ENCODE measurements at places on chromosomes 5 and 9.
A peak's percentile ranks its signal among the peaks of the same experiment; 100 is the strongest.

- no peak for DNase-seq
- H3K36me3 ChIP-seq: no peaks in the 10 kb centered on the region
- H3K4me3 ChIP-seq: no peak overlapping the region
- H3K27me3 ChIP-seq: peaks cover 29% of the 10 kb centered on the region
- no peak overlapping the region for H3K27ac ChIP-seq
Measured at GRCh38 chr9:96044401-96044800, 168.9 kb downstream of the ERCC6L2 start.

GRCh38 chr5:125484272-125484741 lies 737.9 kb upstream of the ZNF608 start:
- H3K27ac ChIP-seq: peak overlapping the region; percentile 98
- no peaks in the 10 kb centered on the region for H3K36me3 ChIP-seq
- DNase-seq: peak; percentile 84
- H3K27me3 ChIP-seq: no peaks in the 10 kb centered on the region

DNA sequence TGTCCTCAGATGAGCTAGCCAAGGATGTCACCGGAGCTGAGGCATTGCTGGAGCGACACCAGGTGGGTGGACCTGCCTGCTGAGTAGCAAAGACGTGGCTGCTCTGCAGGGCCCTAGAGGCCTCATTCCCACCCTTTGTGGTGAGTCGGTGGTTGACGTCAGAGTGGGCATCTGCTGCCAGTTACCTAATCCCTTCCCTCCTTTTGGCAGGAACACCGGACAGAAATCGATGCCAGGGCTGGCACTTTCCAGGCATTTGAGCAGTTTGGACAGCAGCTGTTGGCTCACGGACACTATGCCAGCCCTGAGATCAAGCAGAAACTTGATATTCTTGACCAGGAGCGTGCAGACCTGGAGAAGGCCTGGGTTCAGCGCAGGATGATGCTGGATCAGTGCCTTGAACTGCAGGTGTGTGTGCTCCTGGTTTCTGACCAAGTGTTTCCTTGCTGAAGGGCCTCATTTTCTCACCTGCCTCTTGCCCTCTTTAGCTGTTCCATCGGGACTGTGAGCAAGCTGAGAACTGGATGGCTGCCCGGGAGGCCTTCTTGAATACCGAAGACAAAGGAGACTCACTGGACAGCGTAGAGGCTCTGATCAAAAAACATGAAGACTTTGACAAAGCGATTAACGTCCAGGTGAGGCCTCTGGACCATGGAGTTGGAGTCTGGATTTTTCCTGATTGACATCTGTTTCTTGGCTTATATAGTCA lies 48.9 kb downstream of the DYNC2I2 start:
- no peak for DNase-seq
- no peak overlapping the region for H3K27ac ChIP-seq
- no peaks in the 10 kb centered on the region for H3K4me1 ChIP-seq
- no peaks in the 10 kb centered on the region for H3K27me3 ChIP-seq
- H3K4me3 ChIP-seq: no peak overlapping the region
- H3K36me3 ChIP-seq: peaks cover 96% of the 10 kb centered on the region

- H3K27me3 ChIP-seq: no peaks in the 10 kb centered on the region
- peak; percentile 20 for DNase-seq
- peaks cover 4% of the 10 kb centered on the region for H3K4me1 ChIP-seq
- H3K4me3 ChIP-seq: no peak overlapping the region
- H3K36me3 ChIP-seq: no peaks in the 10 kb centered on the region
Measured at GRCh38 chr9:22103685-22104575, 94.8 kb upstream of the CDKN2B start.

DNA sequence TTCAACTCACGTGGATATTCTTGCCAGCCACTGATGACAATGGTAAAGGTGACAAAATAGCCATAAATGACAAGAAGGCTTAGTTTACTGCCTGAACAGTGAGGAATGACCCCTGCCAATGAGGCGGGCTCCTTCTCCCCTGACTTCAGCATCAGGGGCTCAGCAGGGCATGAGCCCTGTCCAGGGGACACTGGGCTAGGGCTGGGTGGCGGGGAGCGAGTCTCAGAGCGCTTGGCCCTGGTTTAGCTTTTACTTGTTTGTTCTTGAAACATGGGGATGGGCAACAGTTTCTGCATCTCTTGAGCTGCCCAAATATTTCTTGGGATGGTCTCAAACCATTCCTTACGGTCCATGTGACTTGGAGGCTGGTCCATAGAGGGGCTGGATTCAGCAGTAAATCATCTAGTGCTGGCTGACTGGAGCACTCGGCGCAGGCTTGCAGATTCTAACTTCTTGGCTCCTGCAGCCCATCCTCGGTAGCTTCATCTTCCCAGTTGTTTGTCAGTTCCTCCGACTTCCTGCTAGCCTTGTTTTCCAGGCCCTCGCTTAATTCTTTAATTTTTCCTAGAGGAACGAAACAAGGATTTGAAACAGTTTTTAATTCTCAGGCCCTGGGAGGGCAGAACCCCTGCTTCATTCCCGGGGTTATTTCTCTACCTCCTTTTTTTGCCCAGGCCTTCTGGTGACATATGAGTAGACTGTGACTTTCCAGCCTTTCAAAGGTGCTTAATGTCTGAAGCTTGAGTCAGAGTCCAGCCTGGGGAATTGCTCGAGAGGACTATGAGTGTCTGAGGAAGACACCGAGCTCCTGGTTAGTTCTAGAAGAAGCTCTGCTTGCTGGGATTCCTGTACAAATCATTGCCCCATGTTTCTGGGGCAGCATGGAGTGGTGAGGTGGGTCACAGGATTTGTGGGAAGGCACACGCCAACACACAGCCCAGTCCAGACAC lies 4.5 kb upstream of the HMCN2 start:
- H3K4me3 ChIP-seq: no peak overlapping the region
- H3K27ac ChIP-seq: no peak overlapping the region
- H3K4me1 ChIP-seq: peaks cover 13% of the 10 kb centered on the region
- no peaks in the 10 kb centered on the region for H3K36me3 ChIP-seq

DNA sequence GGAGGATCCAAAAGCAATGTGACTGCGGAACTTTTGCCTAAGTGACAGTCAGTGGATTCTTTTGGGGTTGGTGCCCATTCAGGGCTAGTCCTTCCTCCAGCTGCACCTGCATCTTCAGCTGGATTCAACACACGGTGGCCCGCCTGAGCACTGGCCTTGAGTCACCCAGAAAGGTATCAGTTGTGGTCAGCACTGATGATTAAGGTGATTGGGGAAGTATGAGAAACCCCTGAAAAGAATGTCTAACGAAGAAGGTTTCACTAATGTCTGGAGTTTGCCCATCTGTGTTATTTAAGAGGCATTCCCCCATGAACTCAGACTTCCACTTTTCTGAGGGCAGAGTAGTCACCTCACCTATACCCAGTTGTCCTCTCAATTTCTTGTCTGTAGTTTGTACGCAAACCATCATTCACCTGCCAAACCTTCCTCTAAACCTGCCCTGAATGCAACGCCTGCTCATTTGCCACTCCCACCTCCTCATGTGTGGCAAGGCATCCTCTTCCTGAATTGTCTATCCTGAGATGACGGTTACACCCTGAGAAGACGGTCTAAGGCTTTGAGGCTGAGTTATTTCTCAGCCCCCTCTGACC lies 27.2 kb downstream of the CSF2 start:
- H3K4me3 ChIP-seq: no peak overlapping the region
- H3K4me1 ChIP-seq: peaks cover 15% of the 10 kb centered on the region
- no peak for DNase-seq
- H3K36me3 ChIP-seq: no peaks in the 10 kb centered on the region
- H3K27ac ChIP-seq: no peak overlapping the region
- no peaks in the 10 kb centered on the region for H3K27me3 ChIP-seq

DNA sequence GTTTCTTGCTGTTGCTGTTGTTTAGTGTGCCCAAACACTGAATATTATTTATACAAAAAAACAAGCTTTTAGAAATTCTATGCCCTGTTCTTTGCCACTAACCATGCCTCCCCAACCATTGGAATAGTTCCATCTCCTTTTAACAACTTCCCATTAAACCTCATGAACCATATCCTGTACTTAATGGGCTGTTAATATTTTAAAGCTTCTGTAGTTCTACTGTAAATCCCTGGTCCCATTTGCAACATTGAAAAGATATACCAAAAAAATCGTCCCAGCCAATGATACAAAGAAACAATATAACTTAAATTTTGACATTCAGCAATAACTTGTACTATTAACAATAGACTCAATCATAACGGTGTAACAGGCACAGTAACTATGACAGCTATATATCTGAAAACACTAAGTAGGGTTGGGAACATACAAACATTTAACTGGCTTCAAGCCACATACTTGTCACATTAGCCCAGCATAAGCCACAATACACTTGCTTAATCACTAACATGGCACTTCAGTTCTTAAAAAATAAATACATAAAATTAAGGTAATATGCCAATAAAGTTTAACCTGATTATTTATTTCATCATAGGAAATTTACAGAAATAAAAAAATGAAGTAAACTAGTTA lies 86.1 kb downstream of the ADAMTS6 start:
- no peak overlapping the region for H3K4me3 ChIP-seq
- H3K27me3 ChIP-seq: no peaks in the 10 kb centered on the region
- peaks cover 1% of the 10 kb centered on the region for H3K4me1 ChIP-seq
- peak; percentile 7 for DNase-seq

DNA sequence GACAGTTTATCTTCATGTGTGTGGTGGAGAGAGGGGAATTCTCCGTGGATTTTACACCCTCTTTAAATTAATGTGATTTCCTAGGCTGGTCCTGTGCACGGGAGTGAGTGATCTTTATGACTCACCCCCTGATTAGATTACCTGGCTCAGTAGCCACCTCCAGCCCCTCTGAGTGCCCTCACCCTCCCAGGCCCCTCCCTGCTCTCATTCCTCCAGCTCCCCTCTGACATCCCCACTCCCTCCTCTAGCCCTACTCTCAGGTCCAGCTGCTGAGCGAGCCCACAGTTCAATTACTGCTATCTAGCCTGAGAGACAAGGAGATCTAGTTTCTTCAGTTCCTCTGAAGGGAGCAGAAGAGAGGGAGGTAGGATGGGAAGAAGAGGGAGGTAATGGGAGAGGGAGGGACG lies 61.8 kb upstream of the ARAP3 start:
- no peak overlapping the region for H3K4me3 ChIP-seq
- H3K27me3 ChIP-seq: peaks cover 63% of the 10 kb centered on the region
- no peak overlapping the region for H3K27ac ChIP-seq
- DNase-seq: no peak
- no peaks in the 10 kb centered on the region for H3K36me3 ChIP-seq
